ENCODE measurements at places on chromosomes 6 and 20.

- no peak for DNase-seq
These were observed 7.7 kb downstream of the SLC22A16 start for GRCh38 chr6:110468731-110469130.

DNA sequence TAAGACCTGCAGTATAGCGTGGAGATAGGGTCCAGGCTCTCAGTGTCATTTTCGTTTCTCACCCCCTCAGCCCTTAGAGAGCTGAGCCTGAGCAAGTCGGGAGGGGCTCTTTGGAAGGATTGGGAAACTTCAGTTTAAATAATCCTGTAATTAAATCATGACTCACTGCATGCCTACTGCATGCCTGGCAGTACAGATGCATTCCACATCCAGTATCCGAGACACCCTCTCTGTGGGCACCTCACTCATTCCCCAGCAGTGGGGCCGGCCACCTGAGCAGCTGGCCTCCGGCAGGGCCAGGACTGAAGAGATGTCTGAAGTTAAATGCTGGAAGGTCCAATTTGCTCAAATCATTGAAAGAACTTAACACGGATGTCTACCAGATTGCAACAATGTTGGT lies 316.6 kb downstream of the THBS2 start:
- no peak for DNase-seq

GRCh38 chr6:107957909-107958688 lies at the start of gene SEC63:
SEC63 (minus strand) TSS chr6:107958208; CDS start chr6:107958009, 199 bp downstream.
- peak; percentile 95 for DNase-seq

GRCh38 chr20:60967431-60968316 lies 284.4 kb upstream of the CDH4 start:
- no peak for DNase-seq

GRCh38 chr6:22146931-22147701 lies 149.7 kb downstream of the PRL start:
- no peak for DNase-seq

DNA sequence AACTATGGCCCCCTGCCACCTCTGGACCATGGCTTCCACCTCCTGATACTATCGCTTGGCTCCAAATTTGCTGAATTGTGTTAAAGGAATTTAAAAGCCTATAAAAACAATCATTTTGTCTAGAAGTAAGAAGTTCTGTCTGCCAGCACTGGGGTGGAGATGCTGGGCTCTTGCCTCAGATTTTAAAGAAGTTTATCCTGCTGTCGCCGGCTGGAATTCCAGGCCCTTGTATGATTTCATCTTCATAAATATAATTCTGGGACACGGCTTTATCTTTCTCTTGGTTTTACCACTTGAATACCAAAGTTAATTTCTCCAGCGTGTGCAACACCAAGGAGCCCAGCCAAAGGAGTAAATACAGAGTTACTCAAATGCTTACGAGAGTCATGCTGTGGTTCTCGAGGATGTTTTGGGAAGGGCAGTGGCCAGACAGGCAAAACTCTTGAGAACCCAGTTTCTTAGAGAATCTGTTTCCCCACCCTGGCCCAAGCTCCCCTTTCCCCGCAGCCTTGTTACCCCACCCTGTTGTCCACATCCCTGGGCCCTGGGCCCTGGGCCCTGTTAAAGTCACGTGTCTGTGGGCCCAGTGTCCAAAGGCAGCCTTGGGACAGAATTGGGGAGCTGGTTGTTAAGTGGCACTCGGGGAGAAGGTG lies 31.9 kb downstream of the C6orf89 start:
- no peak for DNase-seq

- DNase-seq: no peak
These were observed 52.6 kb upstream of the SLC22A1 start for GRCh38 chr6:160069050-160069454.
